ENCODE measurements at places on chromosomes 7 and 10. TPM values are rescaled to one million over a fixed set of nuclear protein-coding genes. Genes with fewer than 3 reads are reported as not detected.

DNA sequence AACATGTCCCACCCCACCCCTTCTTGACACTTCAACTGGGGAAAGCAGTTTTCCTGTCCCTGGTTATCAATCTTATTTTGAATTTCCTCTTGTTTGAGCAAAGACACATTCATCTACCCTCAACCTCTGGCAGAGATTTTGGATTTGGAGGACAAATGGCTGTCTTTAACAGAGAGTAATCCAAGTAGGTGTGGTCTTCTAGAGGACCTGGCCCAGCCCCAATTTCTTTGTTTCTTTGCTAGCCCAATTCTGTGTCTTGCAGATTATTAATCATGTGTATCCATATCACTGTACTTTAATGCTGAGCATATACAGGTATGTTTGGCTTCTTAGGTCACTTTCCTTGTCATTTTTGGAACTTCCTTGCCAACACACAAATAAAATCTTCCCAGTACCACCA is 58.8 kb upstream of the ADCY1 start:
- DNase-seq = no peak

Gene ATOH7
- not detected for total RNA-seq

DNA sequence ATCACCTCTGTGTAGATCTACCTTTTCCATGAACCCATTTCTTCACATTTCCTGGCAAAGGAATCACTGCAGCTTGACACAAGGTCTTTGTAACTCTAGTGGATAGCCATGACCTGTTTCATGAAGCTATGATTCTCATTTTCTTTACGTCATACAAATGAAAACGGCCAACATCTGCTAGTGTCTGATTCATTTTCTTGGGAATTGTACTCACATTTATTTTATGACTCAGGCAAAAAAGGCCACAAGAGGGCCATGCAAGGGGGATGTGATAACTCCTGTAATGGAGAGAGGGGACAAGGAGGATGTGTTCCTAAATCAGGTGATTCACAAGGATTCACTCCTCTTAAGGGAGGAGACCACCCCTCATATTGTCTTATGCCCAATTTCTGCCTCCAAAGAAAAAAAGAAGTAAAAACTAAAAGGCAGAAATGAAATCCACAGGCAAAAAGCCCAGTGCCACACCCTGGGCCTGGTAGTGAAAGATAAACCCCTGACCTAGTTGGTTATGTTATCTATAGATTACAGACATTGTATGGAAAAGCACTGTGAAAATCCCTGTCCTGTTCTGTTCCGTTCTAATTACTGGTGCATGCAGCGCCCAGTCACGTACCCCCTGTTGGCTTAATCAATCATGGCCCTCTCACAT is 249.9 kb downstream of the IPMK start:
- no peak for DNase-seq

Gene LRRD1
- 0.20 TPM for total RNA-seq

GRCh38 chr7:101127460-101128039 is 646 bp downstream of the SERPINE1 start:
- DNase-seq = no peak

Gene NUP205
- total RNA-seq = 34.8 TPM

DNA sequence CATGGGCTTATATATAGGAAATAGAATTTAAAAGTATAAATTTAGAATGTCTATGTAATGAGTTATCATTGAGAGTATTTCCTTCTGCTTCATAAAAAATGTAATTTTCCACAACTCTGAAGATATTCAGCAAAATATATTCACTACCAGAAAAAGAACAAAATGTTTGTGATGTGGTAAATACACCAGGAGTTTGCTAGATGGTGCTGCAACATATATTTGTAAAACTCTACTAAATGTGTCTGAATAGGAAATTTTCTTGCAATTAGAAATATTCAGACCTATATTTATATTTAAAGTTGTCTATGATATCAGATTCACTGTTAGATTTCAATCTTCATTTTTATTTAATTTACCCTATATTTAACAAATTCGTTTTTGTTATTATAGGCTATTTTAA is 201.1 kb downstream of the PPP1R3A start:
- DNase-seq = no peak

DNA sequence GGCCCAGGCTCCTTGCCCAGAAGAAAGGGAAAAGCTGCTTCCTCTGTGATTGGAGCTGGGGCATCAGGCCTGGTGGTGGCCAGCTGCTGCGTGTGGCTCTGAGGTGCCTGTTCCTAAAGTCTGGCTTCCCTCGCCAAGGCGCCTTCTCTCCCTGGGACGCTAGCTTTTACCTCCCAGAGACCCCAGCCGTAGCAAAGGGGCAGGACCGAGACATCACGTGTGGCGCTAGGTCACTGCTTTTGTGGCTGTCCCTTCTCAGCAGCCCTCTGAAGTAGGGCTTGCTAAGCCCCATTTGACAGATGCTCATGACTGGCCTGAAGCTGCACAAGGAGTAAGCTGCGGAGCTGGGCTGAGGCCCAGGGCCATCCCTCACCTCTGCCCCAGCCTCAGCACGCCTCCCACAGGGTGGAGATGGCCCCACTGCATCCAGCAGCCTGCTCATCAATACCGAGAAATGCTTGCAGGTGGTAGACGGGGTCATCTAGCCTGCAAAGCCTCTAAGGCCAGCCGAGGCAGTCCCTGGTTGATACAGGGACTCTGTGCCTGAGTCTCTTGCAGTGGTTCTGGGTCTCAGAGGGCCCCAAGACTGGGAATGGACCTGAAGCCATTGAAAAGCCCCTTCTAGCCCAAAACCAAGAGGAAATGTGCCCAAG is 171.2 kb downstream of the LCOR start:
- no peak for DNase-seq
